ENCODE measurements at places on chromosomes 1 and 21. TPM values are rescaled to one million over a fixed set of nuclear protein-coding genes. Genes with fewer than 3 reads are reported as not detected.

DNA sequence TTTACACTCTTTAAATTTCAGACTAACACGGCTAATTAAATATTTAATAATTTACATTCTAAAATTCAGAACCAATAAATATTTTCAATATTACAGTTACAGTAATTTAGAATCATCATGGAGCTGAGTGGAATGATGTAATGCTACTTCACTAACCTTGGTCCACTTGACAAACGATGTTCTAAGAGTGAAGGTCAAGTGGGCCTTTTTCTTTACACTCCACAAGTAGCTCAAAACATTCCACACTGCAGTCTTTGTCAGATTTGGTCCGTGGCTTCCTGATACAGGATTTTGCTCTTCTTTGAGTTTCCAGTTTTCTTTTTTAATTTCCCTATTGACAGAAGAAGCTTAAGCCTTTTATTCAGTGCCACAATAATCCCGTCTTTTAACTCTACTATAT is 164.6 kb upstream of the NRIP1 start:
- DNase-seq, result no peak

- no peak for DNase-seq
Observed at GRCh38 chr1:116314305-116314919, 58.6 kb upstream of the ATP1A1 start.

DNA sequence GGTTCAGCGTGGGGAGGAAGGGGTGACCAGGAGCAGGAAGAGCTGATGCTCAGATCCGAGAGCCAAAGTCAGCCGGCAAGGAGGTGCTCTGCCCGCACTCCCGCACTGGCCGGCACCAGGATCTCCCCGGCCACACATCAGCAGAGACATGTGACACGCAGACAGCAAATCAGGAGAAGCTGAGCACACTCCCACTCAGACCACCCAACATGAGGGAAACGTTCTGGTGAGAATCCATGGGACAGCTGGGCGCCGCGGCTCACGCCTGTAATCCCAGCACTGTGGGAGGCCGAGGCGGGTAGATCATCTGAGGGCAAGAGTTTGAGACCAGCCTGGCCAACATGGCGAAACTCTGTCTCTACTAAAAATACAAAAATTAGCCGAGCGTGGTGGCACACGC is 18.6 kb upstream of the PTTG1IP start:
- DNase-seq, result peak; percentile 7

GRCh38 chr1:92488832-92489231 is 2.1 kb upstream of the GFI1 start:
- no peak for DNase-seq

COL8A2 gene
- 4.1 TPM for total RNA-seq

CTNNBIP1 gene
- 39.0 TPM for total RNA-seq

DNA sequence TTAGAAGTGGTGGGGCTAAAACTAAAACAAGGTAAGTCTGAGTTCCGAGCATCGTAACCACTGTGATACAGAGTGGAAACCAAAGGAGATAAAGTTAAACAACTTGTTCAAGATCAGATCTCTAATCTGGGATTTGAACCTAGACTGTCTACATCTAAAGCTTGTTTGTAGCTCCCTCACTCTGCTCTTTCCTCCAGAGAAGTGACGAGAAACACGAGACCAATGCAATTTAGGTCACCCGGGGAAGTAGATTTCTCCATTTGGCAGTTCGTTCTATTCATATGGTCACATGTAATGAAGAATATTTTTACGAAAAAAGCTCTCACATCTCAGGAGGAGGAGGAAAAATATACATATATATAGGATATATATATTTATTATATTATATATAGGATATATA is 1.8 kb downstream of the ADORA3 start:
- no peak for DNase-seq

- no peak for DNase-seq
Observed at GRCh38 chr1:155598842-155599331, 11.1 kb upstream of the MSTO1 start.

NDC1 gene
- total RNA-seq, result 5.9 TPM

GRCh38 chr1:27687906-27688305 is 15.9 kb upstream of the IFI6 start:
- DNase-seq, result no peak

DNA sequence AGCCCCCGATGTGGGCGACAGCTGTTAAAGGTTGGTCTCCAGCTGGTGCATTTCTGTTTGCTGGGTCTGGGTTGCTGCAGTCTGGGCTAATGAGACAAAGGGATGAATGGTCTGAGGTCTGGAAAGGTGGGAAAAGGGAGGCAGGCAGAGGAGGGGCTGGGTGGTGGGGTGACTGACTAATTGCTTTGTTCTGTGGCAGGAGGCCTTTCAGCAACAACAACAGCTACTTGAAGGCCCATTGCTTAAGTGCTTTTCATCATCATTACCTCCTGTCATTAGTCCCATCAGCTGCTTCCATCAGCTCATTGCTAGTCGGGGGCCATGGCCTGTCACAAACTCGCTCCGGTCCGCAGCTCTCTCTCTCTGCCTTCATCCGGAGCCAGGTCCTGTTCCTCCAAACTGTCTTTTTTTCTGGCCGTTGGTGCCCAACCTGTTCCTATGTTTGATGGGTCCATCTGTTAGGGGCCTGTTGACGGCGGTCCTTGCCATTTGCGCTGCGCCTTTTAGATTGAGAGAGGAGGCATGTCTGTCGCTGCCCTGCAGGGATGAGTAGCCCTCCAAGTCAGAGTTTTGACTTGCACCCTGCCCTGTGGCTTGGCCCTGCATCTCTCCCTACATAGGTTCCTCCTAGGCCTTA is 105.6 kb upstream of the PLXNA2 start:
- DNase-seq, result no peak

GRCh38 chr1:54331091-54331772 is 75.0 kb downstream of the SSBP3 start:
- DNase-seq, result no peak

DNA sequence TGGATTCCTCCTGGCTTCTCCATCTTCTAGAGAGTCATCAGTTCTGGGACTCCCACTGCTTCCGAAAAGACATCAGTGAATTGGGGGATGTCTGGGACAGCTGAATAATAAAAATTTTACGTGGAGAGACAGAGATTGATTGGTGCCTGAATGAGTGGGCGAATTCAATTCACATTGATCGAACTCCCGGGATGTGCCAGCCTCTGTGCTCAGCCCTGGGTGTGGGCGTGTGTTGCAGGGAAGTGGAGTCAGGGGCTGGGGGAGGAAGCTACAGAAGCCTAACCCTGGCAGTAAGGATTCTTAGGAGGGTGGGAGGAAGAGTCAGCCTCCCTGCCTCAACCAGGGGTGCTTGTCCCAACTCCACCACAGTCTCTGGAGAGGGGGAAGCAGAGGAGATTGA is 18.0 kb upstream of the STUM start:
- DNase-seq, result no peak

- no peak for DNase-seq
Observed at GRCh38 chr1:162823771-162824525, 33.4 kb downstream of the HSD17B7 start.

DNA sequence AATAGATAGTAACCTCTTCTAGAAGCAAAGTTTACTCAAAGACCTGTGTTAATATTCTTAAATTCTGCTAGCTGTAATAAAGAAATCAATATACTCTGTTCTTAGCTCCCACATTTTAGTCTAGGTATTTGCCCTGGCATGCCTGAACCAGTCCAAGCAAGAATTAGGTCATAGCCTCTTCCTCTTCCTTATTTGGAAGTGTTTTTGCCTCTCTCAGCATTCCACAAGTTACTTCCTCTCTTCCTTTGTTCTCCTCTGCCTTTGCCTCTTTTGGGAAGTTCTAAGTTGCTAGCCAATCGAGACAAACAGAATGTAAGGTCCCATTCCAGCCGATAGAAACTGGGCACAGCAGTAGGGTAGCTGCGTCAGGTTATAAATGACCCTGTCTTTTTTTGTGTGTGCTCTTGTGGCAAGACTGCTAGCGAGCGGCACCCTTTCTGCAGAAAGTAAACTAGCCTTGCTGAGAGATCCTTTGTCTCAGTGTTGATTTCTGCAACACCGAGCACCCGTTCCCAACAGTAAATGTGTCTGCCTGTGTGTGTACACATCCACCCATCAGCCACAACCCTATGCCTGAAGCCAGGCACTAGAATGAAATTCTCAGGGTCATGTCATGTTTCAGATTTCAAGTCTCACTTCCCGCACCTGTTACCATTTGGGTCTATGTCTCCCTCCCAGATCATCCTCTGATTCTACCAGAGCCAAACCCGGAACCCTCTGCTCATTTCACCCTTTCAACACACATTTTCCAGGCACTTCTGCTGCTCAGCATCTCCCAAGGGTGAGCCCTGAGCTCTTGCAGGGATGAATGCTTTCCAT is 37.5 kb downstream of the LRRC3 start:
- no peak for DNase-seq
